LHCN-M2 (cell line): ENCODE measurements at places on chromosomes 2 and 18.
A peak's percentile ranks its signal among the peaks of the same experiment; 100 is the strongest.

DNA sequence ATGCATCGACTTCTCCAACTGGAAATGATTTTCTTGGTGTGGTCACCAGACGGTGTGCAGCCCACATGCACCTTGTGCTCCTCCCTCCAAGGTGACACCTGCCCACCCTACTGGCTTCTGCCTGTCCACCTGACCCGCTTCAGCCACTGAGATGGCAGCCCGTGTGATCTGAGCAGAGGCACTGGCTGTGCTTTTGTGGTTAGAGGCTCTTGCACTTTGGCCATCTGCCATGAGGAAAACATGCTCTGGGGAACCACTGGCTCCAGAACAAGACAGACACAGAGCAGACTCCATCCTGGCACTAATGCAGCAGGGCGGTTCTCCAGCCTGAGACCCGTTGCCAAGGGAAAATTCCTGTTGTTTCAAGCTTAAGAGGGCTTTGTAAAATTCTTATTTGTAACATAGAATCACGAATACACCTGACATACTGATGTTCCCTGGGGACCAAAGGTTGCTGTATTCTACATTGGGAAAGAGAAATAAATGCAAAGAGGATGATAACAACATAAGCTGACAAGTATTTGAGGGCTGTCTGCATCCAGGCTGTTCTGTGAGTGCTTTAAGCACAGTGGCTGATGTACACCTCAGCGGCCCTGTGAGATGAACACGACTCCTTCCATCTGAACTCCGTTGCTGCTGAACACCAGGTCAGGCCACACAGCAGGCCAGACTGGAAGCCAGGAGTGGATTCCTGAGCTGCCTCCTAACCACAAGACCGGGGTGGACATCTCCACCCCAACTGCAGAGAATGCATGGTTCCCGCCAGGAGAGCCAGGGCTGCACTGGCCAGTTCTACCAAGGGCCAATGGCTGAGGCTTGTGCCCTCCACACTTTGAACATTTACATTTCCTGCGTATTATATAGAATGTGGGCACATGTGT, 820.4 kb downstream of the GALR1 start:
- no peak for DNase-seq

DNA sequence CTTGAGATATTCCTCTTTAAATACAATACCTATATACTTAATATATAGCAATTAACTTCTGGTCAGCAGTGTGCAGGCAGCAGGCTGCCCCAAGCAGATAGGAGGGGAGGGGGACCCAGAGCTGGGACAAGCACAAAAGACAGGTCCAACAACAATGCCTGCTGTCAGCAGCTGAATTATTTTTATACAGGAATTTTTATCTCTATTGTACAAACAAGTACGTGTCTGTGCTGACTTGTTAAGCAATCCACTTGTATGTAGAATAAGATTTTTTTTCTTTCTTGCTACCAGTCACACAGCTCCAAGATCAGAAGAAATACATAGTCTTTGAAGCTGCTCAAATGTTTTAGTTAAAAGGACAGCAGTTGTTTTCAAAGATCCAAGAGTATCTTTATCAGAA, 16.7 kb downstream of the BCL11A start:
- DNase-seq = no peak

DNA sequence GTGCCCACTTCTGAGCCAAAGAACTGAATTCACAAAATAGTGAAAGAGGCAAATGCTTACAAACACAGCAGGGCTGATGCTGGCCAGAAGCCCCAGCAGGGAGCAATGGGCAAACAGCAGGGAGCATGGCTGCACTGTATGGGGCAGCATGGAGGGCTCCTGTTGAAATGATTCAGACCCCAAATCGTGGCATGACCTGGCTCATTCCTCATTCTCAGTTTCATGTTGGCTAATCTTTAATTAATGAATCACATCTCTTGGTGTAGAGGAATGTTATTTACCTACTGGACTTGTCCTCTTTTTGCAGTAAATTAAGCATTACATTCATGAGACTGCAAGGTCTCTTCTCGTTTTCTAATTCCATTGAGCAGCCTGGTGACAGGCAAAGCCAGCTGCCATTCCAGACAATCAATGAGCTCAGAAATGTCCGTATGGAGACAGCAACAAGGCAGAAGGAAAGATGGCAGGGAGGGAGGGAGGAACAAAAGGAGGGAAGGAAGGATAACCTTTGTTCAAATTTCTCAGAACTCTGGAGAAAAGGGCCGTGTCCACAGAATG, 84.9 kb upstream of the ST8SIA3 start:
- DNase-seq = no peak

DNA sequence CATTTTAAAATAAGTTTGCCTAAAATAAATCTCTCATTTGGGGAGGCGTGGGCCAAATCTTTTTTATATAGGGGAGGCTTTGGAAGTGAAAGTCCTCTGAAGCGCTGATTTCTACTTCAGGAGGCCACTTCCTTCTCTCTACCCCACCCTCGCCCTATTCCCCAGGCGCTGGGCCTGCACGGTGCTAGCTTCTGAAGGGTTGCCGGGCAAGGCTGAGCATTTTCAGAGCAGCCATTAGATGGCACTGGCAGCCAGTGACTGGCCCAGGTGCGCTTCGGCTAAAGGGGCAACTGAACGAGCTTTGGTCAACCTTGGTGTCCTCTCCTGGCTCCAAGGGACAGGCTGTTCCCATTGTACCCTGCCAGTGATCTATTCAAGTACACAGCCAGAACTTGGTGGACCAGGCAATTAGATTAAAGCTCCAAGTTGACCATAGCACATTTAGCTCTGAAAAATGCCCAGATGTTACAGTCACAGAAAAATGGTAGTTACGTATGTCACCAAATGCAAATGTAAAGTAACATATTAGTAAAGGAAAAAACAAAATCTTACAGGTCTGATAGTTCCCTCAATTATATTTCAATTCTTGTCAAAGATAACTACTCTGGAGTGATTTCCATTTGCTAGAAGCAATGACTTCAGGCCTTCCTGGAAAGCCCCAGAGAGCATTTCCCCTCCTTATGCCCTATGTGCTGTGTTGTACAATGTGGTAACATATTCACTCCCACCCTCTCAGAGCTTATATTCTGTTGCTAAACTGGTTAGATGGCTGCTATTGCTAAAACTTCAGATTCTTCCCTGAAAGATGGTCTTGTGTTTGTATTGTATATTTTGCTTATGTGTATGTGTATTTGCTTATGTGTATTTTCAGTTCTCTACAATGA, 2.1 kb downstream of the POMC start:
- no peak for DNase-seq

DNA sequence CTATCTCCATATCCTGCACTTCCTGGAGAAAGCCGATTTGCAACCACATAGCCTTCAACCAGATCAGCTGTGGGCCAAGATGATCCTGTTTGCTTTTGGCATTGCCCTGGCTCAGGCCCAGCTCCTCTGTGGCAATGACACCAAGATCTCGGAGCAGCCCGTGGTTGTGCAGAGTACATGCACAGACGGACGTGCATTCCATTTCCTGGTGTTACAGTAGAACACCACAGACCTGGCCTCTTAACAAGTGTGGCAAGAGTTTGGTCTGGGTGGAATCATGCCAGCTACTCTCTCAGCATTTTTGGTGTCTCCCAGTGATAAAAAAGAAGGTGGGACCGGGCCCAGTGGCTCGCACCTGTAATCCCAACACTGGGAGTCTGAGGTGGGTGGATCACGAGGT, 20.0 kb downstream of the MALT1 start:
- peak; percentile 7 for DNase-seq

DNA sequence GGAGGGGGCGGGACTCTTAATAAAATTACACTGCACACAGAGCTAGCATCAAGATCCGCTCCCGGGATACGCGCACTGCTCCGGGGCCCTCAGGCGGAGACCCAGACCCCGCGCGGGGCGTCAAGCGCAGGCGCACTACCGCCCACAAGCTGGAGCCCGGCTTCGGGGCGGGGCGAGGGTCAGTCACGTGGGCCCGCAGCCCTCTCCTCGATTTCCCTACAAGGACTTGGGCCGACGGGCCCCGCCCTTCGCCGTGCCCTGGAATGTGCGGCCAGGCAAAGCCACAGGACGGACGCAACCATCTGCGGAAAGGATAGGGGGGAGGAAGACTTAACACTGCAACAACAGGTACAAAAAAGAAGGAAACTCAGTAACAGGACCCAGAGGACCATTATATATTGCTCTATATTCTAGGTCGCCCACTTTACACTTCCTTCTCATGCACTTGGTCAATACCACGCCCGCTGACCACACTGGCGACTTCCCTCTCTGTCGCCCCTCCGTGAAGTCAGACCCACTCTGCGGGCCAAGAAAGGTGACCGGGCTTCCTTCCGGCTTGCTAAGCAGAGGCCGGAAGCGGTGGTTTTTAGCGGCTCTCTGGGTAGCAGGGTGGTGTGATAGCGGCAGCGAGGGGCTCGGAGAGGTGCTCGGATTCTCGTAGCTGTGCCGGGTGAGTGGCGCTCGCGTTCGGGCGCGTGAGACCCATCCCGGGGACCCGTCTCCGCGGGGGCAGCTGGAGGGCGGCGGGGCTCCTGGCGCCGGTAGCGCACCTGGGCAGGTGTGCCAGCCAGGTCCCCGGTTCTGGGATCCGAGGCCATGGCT, at the start of gene MYL12A:
TSS of gene MYL12A (plus strand) at position 562 of the 822 bp plus-strand sequence. CDS start 5,447 bp downstream, outside the sequence.
- DNase-seq = peak; percentile 96

- peak; percentile 9 for DNase-seq
Observed at GRCh38 chr2:84458551-84459017, 496 bp downstream of the SUCLG1 start.

GRCh38 chr2:199462956-199463692, 5.4 kb upstream of the SATB2 start:
- DNase-seq = peak; percentile 73

DNA sequence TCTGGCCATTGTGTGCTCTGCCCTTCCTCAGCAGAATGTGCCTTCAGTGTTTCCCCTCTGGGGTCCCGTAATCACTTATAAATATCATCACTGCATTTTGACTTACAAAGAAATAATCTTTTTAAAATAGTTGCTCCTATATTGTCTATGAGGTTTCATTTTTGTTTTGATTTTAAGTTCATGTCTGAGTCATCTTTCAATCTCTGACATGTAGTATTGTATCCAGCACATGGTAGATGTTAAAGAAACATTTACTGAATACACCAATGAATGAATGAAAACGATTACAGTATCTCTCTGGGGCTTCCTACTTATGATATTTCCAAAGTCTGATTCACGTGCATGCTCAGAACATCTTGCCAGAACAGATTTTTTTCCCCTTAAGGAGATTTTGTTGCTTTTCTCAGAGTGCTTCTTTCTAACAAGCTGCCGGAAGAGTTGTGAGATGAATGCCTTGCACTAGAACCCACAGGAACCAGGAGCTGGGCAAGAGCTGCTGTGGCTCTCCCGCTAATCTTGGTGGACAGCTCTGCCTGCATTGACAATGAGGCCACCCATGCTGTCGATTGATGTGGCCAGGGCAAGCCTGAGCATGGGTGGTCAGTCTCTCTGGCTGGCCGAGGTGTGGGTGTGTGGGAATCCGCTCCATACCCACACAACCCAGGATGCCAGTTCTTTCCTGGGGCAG, 199.4 kb downstream of the CYRIA start:
- DNase-seq = no peak

GRCh38 chr2:102337012-102337411, 18.6 kb upstream of the IL18R1 start:
- peak; percentile 54 for DNase-seq
